Left lung (tissue), 14 donors: ENCODE measurements at places on chromosomes 2 and 18.

GRCh38 chr2:148209603-148210002 is 188.7 kb downstream of the MBD5 start:
- DNase-seq = no peak

DNA sequence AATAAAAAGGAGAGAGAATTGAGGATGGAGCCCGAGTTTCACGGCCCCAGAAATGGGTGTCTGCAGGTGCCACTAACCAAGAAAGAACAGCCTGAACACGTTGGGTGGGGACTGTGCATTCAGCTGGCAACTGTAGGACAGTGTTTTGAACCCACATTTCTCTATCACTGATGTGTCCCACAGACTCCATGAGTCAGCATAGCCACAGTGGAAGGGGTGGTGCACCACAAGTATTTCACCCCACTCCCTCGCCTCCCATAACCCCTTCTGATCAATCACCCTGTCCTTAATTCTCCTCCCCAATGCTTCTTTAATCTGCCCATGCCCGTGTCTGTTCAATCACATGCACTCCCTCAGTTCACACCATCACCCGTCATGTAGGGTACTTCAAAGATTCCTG is 291.5 kb downstream of the ZNF516 start:
- no peak for DNase-seq

DNA sequence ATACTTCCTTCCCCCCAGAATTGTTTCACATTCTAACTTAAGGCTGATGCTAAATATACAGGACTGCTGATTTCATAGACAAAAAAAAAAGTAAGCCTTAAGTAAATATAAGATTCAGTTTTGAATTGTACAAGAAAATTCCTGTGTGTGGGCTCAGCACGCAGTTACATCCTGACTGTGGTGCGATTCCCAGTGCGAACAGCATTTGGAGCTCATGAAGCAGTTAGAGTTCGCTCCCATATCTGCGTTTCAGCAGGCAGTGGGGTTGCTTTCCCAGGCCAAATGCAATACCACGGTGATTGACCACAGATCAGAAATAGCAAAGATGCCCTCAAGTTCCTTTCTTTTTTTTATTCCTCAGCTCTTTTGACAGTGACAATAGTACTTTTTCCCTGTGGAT is 75.6 kb downstream of the SATB2 start:
- DNase-seq = no peak

DNA sequence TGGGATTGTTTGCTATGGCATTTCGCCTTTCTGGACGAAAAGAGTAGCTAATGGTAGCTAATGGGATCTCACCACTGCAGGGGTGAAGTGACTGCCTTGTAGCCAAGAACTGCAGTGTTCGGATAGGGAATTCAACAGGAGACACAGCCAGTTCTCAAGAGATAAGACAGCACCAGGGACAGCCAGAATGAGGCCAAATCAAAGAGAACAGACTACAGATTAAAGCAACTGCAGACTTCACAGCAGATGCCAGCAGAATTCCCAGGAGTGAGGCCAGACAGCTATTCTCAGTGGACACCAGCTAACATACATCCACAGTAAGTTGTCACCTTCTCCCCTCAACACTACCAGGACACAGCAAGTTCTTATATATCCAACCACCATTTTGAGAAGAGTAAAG is 124.0 kb downstream of the PLA2R1 start:
- no peak for DNase-seq

DNA sequence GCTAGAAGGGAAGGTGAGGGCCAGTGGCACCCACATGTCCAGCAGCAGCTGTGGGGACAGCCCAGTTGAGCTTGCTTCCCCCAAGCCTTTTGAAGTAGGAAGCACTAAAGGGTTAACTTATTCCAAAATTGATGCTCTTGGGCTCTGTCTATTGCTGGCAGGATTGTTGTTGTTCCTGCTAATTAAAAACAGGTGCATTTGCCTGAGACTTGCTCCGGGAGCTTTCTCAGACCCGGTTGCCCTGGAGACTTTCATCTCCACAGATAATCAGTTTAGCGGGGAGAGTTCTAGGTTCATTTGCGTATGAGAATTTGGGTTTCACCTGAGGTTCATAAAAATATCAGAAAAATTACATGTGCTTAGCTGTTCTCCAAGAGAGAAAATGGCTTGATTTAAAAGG is 277.3 kb downstream of the LRATD1 start:
- DNase-seq = no peak

DNA sequence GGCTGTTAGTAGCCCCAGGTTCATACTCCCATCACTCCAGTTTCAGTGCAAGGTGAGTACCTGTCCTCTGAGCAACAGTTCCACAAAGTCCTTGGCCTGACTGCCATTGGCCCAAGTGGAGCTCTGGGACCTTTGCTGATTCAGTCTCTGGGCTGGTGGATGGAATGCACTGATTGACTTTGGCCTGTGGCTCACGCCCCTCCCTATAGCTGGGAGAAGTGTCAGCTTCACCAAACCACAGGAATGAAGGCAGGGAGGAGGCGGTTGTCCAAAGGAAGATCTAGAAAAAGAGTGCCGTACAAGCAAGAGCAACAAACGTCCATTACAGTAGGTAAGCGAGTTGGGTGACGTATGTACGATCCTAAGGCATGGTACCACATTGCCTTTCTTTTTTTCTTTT is 34.0 kb downstream of the QPCT start:
- no peak for DNase-seq

GRCh38 chr2:236584521-236585384 is 15.1 kb downstream of the ACKR3 start:
- no peak for DNase-seq

DNA sequence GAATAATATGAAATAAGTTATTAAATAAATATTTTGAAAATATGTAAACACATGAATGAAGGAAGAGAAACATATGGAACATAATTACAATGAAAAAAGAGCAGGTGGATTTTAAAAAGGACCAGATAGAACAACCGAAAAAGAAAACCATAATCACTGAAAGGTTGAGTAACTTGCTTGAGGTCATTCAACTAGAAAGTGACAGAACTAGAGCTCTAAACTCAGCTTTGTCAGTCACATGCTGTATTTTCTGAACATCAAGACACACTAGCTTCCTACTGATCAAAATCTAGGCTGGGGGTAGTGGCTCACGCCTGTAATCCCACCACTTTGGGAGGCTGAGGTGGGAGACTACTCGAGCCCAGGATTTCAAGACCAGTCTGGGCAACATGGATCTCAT is 30.0 kb upstream of the ITGAV start:
- no peak for DNase-seq

DNA sequence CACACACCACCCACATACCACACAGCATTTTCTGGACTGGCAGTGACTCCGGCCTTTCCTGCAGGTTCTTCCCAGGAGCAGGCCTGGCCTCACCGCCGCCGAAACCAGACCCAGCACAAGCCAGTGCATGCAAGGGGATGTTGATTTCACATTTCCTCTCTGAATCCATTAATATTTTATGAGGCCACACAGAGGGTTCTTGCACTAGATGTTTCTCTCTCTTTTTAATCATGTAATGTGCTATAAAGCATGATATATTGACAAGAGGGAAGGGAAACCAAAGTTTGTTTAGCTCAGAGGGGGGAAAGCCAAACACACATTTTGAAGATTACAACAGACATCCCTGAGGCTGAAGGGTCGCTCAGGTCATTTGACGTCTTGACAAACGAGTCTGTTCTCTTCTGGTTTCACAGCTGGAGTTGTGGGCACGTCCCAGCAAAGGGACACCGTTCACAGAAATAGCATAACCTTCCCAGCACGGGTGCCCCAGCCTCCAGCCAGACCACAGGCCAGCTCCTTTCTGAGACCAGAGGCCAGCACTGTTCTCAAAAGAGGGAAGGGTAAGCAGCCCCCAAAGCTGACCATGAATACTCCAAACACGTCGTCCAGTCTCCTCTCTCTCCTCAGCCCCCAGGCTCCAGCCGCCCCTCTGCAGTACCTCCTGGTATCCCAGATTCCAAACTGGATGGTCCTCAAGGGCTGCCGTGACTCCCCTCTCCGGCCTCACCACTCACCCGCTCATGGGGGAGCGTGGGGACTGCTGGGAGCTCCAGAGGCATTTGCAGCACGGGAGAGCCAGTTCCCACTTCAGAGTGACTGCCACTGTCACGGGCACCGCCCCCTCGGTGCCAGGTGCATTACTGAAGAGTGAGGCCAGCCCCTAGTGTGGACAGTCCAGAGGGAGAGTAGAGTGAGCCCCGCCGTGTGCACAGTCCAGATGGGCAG is 340.3 kb upstream of the SALL3 start:
- no peak for DNase-seq

- DNase-seq = no peak
Measured at GRCh38 chr2:26034637-26034992, 731 bp downstream of the RAB10 start.

- DNase-seq = no peak
Measured at GRCh38 chr18:24341361-24341760, 56.3 kb downstream of the OSBPL1A start.

GRCh38 chr18:13543811-13544732 is 182.3 kb downstream of the FAM210A start:
- no peak for DNase-seq

DNA sequence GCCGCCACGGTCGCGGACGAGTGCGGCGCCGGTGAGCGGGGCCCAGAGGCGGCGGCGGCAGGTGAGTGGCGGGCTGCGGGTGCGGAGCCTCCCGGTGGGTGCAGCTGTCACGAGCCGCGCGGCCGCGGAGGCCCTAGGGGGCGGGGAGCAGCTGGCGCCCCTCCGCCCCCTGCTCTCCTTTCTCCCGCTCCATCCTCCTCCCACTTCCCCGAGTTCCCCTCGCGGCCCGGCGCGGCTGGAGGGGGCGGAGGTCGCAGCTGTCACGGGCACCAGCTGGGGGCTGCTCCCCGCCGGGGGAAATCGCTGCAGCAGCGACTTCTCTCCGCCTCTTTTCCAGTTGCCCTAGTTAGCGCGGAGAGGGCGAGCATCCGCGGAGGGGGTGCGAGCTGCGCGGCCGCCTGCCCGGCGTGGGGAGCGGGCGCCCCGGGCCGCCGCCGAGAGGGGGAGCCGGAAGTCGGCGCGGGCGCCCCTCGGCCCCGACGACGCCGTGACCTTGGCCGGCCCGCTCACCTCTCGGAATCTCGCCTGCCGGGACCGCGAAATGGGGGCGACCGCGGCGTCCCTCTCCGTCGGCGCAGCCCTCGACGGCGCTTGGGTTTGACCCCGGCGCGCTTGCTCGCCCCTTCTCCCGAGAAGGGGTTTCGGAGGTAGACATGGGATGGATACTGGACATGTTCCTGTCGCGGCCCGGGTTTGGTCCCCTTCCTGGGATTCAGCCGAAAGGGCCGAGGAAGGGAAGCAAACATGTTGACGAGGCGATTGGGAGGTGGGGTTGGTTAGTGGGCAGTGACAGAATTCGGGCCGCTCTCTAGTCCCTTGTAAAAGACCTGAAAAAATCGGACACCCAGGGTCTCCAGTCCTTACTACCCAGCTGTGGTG is 727 bp downstream of the NCOA1 start:
- DNase-seq = peak; percentile 91

DNA sequence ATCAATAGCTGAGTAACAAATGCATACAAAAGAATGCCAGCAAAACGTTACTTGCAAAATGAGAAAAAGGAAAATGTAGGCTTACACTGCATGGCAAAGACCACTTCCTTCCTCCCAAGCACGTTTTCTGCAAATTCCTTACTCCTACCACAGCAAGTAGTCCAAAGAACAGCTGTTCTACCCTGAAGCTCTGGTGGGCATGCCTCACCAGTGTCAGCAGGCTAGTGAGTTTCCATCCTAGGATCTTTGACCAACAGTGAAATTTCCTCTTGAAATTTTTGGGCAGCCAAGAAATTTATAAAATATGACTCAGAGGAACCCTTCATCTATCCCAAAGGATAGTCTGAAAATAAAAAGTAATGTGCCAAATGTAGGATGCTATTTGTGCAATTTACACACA is 123.9 kb downstream of the ZNF532 start:
- no peak for DNase-seq

- DNase-seq = no peak
Measured at GRCh38 chr2:56714400-56714799, 530.6 kb downstream of the CCDC85A start.

DNA sequence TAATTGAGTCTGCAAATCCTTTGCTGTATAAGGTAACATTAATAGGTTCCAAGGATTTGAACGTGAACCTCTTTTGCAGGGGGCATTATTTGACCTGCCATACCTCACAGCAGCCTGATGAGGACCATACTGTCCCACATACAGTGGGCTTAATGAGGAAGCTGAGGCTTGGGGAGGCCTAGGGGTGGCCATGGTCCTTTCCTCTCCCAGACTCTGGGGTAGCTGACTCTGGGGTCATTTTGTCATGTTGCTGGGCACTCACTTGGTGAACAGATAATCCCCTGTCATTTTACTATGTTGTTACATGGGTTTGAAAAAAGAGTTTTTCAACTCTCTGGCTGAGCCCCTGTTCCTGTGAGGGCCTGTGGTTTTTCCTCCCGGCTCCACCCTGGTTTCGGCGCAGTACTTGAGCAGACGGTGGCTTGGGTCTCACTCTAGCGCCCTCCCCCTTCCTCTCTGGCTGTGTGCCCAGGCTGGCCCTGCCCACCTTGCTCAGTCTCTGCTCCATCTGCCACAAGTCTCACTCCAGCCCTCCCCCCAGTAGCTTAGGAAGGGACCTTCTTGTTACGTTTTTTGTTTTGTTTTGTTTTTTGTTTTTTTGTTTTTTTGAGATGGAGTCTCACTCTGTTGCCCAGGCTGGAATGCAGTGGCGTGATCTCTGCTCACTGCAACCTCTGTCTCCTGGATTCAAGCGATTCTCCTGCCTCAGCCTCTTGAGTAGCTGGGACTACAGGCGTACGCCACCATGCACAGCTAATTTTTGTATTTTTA is 21.0 kb downstream of the INPP4A start:
- DNase-seq = peak; percentile 90

DNA sequence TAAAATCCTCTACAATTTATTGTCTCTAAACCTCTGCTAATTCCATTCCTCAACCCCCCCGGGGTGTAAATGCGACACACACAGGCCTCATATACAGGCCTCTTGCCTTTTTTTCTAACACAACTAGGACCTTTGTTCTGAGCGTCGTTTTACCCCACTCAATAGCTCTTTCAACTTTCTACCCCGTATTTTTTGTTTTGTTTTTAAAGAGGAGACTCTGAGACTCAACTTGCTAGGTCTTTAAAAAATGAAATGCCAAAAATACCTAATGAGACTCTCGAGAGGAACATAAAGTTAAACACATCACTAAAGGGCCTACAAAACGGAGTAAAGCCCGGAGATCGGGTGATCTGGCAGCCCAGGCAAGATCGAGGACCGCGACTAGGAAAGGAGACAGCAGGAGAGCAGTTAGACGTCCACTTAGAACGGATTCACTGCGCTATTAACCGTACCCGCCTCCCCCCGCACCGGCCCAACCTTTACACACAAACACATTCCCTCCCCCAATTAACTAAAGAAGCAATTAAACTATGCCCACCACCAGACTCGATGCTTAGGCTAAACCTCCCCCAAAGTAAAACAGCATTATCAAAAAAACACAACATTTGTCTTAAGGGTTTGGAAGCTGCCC is 1.7 kb downstream of the TRIP12 start:
- DNase-seq = peak; percentile 9

- DNase-seq = no peak
Measured at GRCh38 chr2:140627136-140627535, 1503.7 kb downstream of the LRP1B start.

DNA sequence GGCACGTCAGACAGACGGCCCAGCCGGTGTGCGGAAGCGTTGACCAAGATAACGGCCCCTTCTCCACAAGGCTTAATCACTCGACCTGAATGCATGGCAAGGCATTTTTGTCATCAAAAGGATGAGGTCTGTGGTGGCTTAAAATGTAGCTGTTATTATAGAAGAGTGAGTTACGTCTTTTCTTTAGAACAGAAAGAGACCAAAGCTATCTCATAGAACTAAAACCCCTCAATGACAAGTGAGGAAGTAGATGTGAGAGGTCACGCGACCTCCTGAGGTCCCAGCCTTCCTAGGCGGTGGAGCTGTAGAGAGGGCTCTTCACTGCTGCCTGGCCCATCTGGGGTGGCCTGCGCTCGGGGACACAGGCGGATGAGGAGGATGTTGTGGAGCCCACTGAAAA is 75.7 kb downstream of the LDLRAD4 start:
- DNase-seq = no peak
